Left renal pelvis (tissue), 4 donors: ENCODE measurements at places on chromosomes 13 and 19. TPM values are rescaled to one million over a fixed set of nuclear protein-coding genes. Genes with fewer than 3 reads are reported as not detected.

The BCAM gene
- 71.5 TPM for polyA plus RNA-seq

The SERP2 gene
- 9.2 TPM for polyA plus RNA-seq

The TNFSF9 gene
- polyA plus RNA-seq: 0.43 TPM

The FCER2 gene
- polyA plus RNA-seq: 1.2 TPM

DNA sequence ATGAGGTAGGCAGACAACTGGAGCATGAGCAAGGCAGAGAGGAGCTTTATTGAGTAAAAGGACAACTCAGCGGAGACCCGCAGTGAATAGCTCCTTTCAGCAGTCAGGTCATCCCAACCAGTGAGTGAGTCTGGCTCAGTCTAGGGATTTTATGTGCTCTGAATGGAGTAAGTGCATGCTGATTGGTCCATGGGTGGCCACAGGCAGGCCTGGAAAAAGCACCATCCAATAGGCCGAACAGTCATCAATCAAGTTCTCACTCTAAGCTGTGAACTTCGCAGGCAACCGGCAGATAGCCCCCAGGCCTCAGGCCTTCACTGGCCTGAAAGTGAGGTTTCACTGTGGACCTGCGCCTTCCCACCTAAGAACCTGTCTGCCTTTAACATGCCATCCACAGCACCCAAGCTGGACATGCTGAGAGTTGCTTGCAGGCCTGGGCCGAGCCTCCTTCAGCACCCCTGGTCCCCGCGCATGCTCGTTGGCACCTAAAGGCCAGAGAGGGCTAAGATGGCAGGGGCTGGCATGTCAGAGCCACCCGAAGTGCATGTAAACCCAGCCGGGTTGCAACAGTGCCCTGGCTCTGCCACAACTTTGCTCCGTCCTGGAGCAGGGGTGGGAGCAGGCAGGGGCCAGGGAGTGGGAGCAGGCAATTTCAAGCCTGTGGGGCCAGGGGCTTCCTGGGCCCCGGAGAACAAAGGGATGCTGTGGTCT, 698.7 kb downstream of the SLITRK1 start:
- DNase-seq: no peak

DNA sequence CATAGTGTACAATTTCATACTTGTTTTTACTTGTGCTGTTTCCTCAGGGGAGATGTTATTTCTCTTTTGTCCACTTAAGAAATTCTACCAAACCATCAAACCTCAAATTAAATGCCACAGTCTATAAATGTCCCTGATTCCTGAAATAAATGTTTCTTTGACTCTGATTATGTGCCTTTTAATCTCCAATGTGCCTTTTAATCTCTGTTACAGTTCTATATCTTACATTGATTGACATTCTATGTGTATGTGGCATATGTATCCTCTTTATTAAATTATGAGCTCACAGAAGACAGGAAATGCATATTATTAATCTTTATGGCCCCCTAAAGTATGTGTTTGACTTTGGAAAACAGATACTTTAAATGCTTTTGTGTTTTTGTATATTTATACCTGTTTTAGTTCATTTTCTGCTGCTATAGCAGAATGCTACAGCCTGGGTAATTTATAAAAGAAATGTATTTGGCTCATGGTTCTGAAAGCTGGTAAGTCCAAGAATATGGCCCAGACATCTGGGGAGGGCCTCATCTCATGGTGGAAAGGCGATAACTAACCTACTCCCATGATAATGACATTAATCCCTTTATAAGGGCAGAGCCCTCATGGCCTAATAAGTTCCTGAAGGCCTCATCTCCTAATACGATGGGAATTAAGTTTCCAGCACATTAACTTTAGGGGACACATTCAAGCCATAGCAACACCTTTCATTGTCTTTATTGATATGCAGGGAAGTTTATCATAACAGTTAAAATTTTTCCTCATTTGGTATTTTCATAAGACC, 403.9 kb downstream of the LIG4 start:
- DNase-seq: no peak

DNA sequence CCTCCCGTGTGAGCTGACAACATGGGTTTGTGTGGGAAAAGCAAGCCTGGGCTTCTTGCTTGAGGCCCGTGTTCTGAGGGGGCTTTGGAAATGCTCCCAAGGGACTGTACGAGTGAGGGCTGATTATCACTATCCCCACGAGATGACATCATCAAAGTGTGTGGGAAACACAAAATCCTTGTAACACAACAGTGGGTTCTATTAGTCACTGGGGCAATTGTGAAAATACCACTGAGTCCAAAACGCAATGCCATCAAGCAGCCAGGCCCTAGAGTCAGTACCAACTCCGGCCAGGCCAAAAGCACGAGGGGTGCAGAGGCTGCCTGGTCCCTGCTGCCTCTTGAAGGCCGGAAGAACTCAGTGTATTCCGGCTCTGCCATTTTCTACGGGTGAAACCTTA, 29.6 kb downstream of the CAPS start:
- DNase-seq: no peak

DNA sequence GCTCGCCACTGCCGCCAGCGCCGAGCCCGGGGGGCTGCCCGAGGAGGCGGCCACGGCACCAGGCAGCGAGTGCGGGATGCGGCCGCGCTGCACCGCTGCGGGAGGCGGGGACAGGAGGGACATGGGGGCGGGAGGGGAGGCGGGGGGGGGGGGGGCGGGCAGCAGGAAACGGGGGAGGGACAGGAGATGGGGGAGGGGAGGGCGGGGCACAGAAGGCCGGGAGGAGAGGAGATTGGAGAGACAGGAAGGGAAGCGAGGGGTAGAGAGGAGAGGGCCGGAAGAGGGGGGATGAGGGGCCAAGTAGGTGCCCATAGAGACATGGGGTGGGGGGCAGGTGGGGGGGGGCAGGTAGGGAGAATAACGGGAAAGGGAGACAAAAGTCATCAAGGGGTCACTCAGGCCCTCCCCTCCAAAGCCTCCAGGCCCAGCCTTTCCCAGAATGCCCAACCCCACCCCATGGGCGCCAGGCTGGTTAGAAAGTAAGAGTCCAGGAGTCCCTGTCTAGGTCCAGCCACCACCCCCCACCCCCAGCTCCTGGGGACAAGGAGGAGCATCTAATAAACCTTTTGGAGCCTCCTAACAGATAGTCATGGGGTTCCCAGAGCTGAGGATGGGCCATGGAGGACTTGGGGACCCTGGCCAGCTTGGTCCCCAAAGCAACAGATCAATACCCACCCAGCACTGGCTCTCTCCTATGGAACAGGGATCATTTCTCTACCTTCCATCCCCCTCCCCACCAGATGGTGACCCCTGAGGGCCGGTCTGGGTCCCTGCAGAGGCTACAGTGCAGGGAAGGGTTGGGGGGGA, 9.5 kb downstream of the NR2F6 start:
- no peak for DNase-seq

GRCh38 chr13:83935566-83935965, 53.3 kb upstream of the SLITRK1 start:
- DNase-seq: no peak

DNA sequence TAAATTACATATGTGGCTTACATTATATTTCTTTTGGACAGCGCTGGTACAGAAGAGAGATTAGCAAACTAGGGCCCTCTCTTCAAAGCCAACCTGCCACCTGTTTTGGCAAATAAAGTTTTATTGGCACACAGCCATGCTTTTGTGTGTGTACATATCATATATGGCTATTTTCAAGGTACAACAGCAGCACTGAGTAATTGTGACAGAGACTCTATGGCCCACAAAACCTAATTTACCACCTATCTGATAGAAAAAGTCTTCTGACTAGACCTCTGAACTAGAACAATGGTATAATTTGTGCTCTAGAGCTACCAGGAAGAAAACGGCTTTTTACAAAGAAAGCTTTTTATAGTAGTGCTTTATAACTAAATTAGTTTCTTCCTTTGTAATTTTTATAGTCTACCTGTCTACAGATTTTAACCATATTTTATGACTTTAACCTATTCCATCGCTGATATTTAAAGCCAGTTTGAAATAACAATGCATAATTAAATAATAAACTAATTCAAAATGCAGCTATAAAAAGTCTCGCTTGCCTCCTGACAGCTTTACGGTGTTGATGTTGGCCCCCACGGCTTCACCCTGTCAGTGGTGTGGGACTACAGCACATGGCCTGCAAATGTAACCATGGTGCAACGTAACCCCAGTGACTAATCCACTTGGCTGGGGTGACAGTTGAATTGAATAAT, 17.7 kb upstream of the DPY19L3 start:
- no peak for DNase-seq

DNA sequence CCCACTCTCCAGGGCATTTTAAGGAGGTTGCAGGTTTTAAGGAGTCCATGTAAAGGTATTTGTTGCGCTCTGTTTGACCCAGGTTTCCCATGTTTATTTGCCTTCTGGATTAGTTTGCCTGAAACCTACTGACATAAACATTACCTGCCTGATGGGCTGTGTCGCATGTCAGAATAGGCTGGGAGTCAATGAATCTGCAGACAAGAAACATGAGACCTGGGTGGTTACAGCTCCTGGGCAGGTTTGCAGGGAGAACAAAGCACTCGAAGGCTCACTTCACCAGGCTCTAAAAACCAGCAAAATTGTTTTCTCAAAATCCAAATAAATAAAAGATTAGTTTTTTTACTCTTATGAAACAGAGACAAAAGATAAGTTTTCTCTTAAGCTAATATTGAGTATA, 114.4 kb upstream of the SERTM1 start:
- DNase-seq: no peak

GRCh38 chr19:43362179-43362578, 8.7 kb downstream of the CD177 start:
- no peak for DNase-seq

DNA sequence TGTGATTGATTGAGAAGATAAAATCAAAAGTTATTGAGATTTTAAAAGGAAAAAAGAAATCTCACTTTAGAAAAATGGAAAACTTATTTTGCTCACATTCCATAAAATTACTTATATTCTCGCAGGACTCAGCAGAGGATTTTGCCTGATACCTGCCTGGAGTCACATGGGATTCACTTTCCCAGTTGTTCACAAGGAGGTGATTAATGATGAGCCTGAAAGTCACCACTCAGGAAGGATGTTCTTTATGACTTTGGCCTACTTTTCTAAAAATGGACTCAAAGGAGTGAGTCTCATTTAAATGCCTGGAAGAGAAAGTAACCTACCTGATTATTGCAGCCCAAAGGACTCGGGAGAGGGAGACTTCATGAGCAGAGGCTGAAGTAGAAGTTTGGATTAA, 34.5 kb upstream of the FAM216B start:
- no peak for DNase-seq

DNA sequence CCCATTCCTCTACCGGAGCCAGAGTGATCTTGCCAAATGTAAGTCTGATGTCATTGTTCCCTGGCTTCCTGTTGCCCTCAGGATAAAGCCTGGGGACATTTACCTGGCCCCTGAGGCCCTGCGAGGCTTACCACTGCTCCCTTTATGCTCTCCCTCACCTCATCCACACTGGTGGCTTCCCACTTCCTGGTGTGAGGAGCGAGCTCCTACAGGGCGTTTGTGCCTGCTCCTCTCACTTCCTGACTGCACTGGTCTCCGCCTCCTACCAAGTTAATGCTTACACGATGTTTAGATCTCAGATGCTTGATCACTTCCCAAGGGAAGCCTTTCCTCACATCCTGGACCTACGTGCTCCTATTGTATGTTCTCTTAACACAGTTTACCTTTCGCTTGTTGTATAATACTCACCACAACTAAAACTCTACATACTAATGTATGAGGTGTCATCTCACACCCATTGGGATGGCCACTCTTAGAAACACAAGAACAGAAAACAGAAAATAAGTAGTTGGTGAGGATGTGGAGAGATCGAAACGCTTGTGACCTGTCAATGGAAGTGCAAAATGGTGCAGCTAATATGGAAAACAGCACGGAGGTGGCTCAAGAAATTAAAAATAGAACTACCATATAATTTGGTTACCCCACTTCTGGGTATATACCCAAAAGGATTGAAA, 177.6 kb downstream of the SHISA2 start:
- no peak for DNase-seq

GRCh38 chr13:43676320-43676719, 110.5 kb downstream of the ENOX1 start:
- DNase-seq: no peak

DNA sequence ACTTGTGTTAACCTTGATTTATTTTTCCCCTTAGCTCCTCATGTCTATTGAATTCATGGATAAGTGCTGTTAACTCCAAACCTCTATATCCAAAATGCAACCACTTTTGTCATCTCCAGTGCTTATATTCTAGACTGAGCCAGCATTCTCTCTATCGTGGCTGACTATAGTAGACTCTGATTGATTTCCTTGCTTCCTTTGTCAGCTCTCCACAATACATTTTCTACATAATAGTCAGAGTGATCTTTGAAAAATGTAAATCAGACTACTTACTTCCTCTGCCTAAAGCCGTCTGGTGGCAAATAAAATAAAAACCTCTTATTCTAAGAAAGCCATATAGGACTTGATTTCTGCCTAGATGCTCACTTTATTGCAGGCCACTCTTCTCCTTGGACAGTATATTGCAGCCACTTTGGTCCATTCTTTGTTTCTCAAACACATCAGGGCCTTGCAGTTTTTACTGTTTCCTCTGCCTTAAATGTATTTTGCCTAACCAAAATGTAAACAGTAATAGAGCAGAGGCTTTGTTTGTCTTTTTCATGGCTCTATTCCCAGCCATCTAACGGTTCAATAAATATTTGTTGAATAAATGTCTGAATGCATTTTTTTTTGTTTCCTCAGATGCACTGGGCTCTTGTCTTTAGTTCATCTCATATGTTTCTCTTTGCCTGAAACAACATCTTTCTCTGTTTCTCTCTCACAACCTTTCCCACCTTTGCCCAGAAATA, 243.6 kb upstream of the CSNK1A1L start:
- DNase-seq: no peak

- DNase-seq: no peak
Observed at GRCh38 chr13:59408738-59409137, 755.0 kb downstream of the DIAPH3 start.

DNA sequence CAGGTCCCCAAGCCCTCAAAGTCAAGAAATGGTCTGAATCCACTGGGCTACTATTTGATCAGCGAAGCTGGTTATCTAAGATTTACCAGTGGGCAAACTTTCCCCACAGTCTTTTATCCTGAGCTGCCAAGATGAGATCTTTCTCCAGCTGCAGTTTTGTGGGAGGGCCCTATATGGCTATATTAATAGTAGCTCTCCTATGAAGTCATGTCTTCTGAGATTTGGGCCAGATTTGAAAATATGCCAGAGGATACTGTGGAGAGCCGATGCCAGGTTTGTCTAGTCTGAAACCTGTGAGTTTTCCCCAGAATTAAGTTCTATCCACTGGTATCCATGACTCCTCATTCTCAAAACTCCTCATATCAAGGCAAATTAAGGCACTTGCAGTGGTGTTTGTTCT, 173.2 kb downstream of the FLT1 start:
- DNase-seq: no peak

DNA sequence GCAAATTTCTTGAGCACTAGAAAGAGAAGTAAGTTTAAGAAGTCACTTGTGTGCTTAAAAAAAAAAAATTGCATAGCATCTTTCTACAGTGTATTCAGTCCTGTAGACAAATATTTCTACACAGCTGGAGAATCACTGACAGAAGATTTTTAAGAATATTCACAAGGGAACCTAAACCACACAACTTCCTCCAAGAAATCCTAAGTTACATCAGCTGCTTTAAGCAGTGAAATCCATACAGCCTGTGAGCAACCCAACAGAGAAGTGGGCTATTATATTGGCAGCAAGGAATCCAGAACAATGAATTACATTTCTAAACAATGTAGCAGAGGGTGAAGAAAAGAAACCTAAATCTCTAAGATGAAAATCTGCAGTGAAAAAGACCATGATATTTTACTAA, 1.5 kb downstream of the DOCK9 start:
- no peak for DNase-seq
